ENCODE measurements at places on chromosomes 12 and 14.
A peak's percentile ranks its signal among the peaks of the same experiment; 100 is the strongest.

- DNase-seq, result no peak
Observed at GRCh38 chr12:55707219-55707671, 459 bp downstream of the ITGA7 start.

- no peak for DNase-seq
Observed at GRCh38 chr12:20486233-20486632, 117.9 kb downstream of the PDE3A start.

DNA sequence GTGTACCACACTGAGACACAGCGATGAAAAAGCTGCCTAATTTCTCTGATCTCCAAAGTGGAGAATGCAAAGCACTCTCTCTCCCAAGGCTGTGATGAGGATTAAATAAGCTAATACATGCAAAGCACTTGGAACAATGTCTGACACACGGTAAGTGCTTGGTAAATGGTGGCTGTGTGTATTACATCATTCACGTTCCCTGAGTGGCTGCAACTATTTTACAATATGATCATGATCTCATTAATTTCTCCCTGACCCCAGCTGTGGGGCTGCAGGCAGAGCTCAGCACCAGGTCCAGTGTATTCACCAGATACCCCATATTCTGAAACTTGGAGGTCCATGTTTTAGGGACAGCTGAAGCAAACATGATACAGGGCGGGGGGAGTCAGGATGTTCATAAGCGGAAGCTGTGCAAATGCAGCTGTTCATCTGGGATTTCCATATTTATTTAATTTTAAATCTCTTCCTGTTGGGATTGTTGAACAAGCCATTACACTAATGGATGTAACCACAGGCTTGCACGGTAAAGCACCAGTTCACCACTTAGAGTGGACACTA, 106.4 kb downstream of the CCDC60 start:
- DNase-seq, result no peak

- DNase-seq, result peak; percentile 72
Observed at GRCh38 chr14:105529569-105530284, 3.3 kb downstream of the TMEM121 start.

DNA sequence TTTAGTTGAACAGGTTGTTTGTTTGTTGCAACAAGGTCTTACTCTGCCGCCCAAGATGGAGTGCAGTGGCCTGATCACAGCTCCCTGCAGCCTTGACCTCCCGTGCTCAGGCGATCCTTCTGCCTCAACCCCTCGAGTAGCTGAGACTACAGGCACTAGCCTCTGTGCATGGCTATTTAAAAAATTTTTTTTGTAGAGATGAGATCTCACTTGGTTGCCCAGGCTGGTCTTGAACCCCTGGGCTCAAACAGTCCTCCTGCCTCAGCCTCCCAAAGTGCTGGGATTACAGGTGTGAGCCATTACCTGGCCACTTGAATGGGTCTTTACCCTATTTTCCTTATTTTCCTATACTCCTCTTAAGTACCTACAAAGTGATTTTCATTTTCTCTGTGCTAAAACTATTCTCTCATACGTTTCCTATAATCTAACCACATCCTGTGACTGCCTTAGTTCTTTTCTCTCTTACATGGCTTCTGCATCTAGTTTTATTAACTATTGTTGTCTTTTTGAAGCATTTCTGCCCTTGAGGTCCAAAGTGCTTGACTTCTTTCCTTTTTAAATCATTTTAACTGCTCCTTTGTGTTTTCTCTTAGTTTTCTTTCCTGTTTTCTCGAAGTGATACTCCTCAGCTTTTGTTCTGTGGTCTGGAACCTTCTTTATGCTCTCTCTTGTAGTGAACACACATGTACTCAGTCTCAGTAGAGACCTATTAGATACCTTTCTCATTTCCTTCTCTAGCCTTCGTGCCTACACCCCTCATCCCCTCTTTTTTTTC, 14.1 kb downstream of the GPX2 start:
- DNase-seq, result no peak

- no peak for DNase-seq
Observed at GRCh38 chr12:128819293-128820144, 4.2 kb downstream of the SLC15A4 start.

GRCh38 chr14:53278602-53279506, 125.7 kb upstream of the DDHD1 start:
- no peak for DNase-seq

DNA sequence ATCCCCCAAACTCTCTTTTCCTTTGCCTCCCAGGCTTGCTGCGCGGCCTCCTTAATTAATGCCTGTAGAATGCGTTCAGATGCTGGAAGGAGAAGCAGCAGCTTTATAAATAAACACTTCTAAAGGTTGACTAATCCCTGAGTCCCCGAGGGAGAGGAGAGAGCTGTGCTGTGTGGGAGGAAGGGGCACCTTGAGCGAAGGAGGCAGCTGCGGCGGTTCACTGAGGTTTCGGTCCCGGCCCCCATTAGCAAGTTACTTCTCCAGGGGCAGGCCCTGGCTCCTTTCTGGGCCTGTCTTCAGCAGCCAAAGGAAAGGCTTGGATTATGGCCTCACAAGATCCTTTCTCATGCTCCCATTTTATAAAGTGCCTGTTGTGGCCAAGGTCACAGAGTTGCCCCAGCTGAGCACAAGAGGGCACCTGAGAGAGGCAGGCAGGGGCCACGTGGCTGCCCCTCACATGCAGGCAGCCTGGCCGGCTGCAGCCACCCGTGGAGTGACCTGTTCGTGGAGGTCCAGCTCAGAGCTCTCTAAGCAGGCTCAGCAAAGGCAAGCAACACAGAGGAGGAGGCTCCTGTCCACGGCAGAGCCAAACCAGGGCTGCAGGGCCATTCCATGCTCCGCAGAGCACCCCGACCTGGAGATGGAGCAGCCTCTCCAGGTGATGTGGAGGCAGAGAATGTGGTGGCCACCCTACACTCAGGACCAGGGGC, 15.0 kb upstream of the CACNA2D4 start:
- DNase-seq, result no peak

- DNase-seq, result no peak
Observed at GRCh38 chr12:51822956-51823355, 25.6 kb downstream of the FIGNL2 start.
